Left ventricle myocardium inferior (tissue), 1 donor: ENCODE measurements at places on chromosomes 7 and 10.

- DNase-seq = no peak
These were observed 78.9 kb downstream of the MTPN start for GRCh38 chr7:135898226-135898625.

DNA sequence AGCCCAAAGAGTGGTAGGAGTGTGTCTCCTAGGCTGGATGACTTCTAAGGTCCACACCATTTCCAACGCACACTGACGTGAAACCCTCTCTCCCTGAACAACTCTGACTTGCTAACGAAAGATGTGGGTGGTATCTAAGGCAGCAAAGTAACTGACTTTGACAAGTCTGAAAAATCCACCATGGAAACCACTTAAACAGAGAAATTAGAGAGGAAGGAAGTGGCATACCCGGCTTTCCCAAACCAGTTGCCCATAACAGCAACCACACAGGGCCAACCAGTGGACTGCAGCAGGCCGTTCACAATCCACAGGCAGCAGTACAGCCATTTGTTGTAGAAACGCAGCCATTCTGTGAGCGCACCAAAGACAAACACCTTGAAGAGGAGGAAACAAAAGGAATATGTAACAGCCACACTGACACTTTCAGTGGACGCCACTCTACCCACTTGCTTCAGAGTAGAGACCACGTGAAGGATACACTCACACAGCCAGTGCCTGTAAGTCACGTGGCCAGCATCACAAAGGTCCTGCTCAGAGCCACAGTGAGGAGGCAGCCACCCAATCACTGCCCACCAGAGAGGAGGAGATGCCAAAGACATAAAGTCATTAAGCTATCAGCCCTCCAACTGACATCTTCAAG lies 39.8 kb downstream of the SLC37A3 start:
- no peak for DNase-seq

- DNase-seq = no peak
These were observed 3.7 kb upstream of the SGMS1 start for GRCh38 chr10:50627443-50627842.

DNA sequence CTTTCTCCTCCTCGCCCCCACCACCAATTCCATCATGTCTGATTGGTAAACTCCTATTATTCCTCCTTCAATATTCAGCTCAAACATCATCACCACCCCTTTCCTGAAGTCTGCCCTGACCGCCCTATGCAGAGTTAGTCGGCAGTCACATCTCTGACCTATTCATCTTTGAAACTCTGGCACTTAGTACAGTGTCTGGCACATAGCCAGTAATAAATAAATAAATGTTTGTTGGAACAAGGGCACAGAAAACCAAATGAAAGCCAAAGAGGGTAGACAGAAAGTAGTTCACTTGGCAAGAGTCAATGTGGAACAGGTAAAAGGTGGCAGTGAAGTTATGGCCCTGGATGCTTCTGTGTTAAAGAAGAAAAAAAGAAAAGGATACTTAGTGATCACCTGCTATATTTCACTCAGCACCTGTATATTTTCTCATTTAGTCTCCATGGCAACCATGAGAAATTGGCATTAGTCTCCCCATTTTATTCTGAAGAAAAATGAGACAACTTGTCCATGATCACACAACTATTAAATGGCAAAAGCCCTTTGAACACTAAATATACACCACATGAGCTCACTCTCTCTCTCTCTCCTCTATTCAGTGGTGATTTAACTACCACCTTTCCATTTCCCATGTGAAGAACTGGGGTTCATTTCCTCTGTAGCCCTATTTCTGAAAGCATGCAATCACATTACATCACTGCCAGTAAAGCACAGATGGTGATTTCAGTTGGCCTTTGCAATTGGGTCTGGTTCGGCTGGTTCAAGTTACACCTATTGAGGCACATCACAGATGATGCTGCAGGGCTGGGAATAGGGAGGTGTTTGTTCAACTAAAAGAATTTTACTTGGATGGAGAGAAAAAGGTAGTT lies 25.3 kb downstream of the CHCHD3 start:
- no peak for DNase-seq

GRCh38 chr7:140562926-140563481 lies 77.6 kb downstream of the DENND2A start:
- DNase-seq = no peak

DNA sequence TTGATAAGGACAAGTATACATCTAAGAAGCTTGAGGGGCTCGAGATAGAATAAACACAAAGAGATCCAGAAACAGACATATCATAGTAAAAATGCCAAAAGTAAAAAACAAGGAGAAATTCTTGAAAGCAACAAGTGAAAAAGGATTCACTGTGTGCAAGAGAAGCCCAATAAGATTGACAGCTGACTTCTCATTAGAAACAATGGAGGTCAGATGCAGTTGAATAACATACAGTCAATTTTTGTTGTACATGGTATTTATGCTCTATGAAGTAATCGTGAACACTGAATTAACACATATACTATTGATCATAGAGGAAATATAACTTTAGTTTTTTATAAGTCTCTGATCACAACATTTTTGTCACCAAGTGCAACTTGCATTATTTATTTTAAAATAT lies 982.8 kb upstream of the SORCS1 start:
- no peak for DNase-seq

GRCh38 chr7:95980167-95980566 lies 207.8 kb downstream of the DYNC1I1 start:
- no peak for DNase-seq

DNA sequence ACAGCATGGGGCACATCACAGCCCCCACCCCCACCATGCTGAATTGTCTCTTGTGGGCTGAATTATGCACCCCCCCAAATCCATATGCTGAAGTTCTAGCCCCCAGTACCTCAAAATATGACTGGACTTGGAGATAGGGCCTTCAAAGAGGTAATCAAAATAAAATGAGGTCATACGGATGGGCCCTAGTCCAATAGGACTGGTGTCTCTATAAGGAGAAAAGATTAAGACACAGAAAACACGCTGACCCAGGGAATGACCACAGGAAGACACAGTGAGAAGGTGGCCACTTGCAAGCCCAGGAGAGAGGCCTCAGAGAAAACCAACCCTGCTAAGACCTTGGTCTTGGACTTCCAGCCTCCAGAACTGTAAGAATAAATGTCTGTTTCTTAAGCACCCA lies 106.4 kb upstream of the ARID5B start:
- no peak for DNase-seq

DNA sequence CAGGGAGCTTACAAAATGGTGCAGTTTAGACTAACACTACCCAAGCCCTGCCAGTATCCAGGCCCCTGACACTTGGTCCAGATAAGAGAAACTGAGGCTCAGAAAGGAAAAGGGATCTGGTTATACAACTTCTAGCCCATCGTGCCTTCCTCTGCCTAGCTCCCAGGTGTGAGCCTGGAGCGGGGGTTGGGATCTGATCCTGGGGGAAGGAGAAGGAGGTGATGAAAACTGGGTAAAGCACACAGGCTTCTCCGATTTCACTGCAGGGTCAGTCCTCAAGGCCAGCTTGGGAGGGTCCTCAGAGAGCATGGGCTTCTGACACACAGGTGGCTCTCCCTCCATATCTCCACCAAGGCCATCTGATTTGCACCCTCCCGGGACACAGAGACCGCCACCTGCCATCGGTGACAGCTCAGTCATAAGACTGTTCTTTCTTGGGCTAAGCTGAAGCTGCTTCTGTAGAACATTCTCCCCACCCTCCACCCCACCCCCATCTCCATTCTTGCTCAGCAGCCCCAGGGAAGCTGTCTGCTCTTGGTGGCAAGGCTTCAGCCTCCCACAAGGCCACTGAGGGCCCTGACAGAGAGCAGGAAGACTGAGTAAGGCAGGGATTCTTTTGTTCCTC lies 16.4 kb downstream of the SRRM3 start:
- DNase-seq = no peak

- no peak for DNase-seq
These were observed 20.0 kb downstream of the VSIR start for GRCh38 chr10:71753091-71753959.

GRCh38 chr7:10104292-10104691 lies 869.4 kb upstream of the PHF14 start:
- no peak for DNase-seq

DNA sequence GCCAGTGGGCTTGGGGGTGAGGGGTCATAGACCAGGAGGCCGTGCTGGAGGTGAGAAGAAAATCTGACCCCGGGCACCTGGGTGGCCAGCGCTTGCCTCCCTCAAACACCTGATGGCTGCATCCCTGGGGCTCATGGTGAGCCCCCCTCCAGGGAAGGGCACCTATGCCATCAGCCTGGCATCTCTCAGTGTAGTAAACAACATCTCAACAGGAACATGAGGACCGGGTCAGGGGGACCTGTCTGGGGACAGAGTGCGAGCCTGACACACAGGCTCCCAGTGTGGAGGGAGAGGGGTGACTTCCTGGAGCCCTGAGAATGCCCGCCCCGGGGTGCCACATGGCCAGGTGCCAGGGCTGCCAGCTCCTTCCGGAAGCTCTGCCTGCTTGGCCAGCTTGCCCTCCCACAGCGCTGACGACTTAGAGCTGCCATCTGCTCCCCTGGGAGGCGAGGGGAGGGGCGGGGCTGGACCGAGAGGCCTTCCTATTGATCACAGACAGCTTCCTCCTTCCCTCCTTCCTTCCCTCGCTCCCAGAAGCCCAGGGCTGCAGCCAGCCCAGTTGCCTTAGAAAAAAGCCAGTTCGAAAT lies 12.3 kb downstream of the STX1A start:
- DNase-seq = peak; percentile 60

DNA sequence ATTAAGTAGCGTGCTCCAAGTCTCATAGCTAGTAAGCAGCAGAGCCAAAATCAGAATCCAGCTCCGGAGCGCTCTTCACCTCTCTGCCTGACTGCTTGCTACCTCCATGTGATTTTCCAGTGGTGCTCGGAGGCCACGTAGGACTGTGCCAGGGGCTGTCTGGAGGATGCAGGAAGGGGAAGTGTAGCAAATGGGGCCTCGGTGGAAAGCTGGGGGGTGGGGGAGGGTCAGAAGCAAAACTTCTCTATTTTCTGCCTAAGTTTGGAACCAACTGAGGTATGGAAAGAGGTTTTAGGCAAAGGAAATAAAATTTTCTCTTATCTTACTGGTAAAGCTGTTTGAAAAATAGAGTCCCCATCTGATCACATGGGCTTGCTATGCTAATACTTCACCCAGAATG lies 108.7 kb downstream of the TBXAS1 start:
- peak; percentile 26 for DNase-seq

- no peak for DNase-seq
These were observed 20.7 kb upstream of the TSPAN13 start for GRCh38 chr7:16732828-16733227.

DNA sequence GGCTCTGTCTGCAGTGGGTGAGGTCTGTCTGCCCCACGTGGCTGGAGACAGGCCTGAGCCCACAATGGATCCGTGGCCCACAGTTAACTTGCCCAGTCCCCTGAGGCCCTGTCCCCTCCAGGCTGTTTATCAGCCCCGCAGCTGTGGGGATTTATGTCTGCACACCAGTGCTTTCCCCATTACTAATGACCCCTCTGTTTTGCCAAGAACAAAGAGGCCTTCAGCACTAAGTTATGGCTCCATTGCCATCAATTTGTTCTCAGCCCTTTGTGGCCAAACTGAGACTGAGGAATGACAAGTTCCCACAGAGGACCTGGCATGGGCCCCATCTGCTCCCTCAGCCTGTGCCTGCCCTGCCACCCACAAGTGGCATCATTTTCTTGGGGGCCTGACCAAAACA lies 138.2 kb downstream of the C10orf105 start:
- no peak for DNase-seq

- no peak for DNase-seq
These were observed 164.2 kb downstream of the HDAC9 start for GRCh38 chr7:18659746-18660145.

- no peak for DNase-seq
These were observed 211.3 kb downstream of the BICC1 start for GRCh38 chr10:58723966-58724365.
